ENCODE measurements at places on chromosomes 5 and 9. TPM values are rescaled to one million over a fixed set of nuclear protein-coding genes. Genes with fewer than 3 reads are reported as not detected.

The PHF24 gene
- total RNA-seq, result 93.3 TPM

The ELL2 gene
- 78.9 TPM for total RNA-seq

The AQP7 gene
- 37.6 TPM for total RNA-seq

The PTPN3 gene
- total RNA-seq, result 7.0 TPM

The DNAH5 gene
- total RNA-seq, result 5.1 TPM

The TMC1 gene
- total RNA-seq, result 5.4 TPM

The POU5F2 gene
- total RNA-seq, result 6.5 TPM

The CCDC192 gene
- total RNA-seq, result 7.8 TPM

The AGXT2 gene
- not detected for total RNA-seq

DNA sequence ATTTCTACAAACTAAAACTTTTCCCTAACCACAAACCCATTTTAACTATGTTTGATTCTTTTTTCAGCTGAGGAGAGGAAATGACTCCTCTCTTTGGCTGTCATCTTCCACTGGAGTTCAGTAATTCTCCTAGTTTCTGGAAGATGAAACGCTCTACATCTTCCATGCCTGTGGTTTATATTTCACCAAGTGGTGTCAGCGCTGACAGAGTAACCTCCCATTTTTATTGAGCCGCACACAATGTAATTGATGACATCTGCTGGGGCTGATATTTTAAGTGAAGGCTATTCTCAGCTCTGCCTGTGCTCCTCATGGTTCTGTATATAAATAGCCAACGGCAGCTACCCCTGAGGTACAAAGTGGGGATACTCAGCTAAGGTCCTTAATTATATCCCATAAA, 234.6 kb downstream of the SPOCK1 start:
- H3K4me3 ChIP-seq, result no peak overlapping the region

GRCh38 chr9:131306397-131307004, 17.0 kb downstream of the PLPP7 start:
- no peak overlapping the region for H3K4me3 ChIP-seq
- no peaks in the 10 kb centered on the region for H3K36me3 ChIP-seq
- DNase-seq, result no peak
- no peak overlapping the region for H3K27ac ChIP-seq

GRCh38 chr9:95457769-95458168, 59.0 kb downstream of the PTCH1 start:
- DNase-seq, result no peak
- no peak overlapping the region for H3K27ac ChIP-seq
- no peaks in the 10 kb centered on the region for H3K27me3 ChIP-seq
- no peak overlapping the region for H3K4me3 ChIP-seq
- peaks cover 18% of the 10 kb centered on the region for H3K4me1 ChIP-seq

DNA sequence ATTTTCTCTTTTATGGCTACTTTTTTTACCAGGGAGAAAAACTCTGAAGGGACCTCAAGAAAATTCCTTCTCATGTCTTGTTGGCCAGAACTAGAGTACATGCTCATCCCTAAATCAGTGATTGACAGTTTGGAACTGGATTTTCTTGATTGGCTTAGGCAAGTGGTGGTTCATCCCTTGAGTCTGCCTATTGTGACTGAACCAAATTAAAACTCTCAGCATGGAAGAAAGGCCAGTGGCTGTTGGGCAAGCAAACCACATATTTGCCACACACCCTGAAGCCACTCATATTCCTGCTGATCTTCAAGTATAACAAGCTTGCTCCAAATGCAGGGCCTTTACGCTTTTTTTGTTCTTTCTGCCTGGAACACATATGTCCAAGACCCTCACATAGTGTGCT, 7.2 kb upstream of the HOMER1 start:
- no peak overlapping the region for H3K4me3 ChIP-seq
- H3K27ac ChIP-seq, result no peak overlapping the region
- H3K27me3 ChIP-seq, result no peaks in the 10 kb centered on the region

GRCh38 chr9:122302237-122303093, 37.8 kb downstream of the MRRF start:
- H3K4me1 ChIP-seq, result no peaks in the 10 kb centered on the region
- H3K36me3 ChIP-seq, result no peaks in the 10 kb centered on the region
- H3K27me3 ChIP-seq, result no peaks in the 10 kb centered on the region
- no peak overlapping the region for H3K27ac ChIP-seq

- no peaks in the 10 kb centered on the region for H3K36me3 ChIP-seq
- H3K4me3 ChIP-seq, result no peak overlapping the region
- no peak overlapping the region for H3K27ac ChIP-seq
- DNase-seq, result no peak
- H3K27me3 ChIP-seq, result no peaks in the 10 kb centered on the region
Observed at GRCh38 chr5:106854922-106855321, 815.8 kb downstream of the EFNA5 start.

- H3K36me3 ChIP-seq, result no peaks in the 10 kb centered on the region
- no peak overlapping the region for H3K4me3 ChIP-seq
- DNase-seq, result no peak
- H3K27me3 ChIP-seq, result no peaks in the 10 kb centered on the region
- no peak overlapping the region for H3K27ac ChIP-seq
- H3K4me1 ChIP-seq, result no peaks in the 10 kb centered on the region
Observed at GRCh38 chr5:174083056-174083827, 37.7 kb downstream of the NSG2 start.

GRCh38 chr9:92438900-92439526, 14.7 kb upstream of the OMD start:
- H3K27me3 ChIP-seq, result no peaks in the 10 kb centered on the region
- H3K36me3 ChIP-seq, result no peaks in the 10 kb centered on the region
- DNase-seq, result no peak
- H3K4me3 ChIP-seq, result no peak overlapping the region
- no peak overlapping the region for H3K27ac ChIP-seq
- H3K4me1 ChIP-seq, result peaks cover 5% of the 10 kb centered on the region

GRCh38 chr5:14142202-14142826, 828 bp upstream of the TRIO start:
- H3K36me3 ChIP-seq, result no peaks in the 10 kb centered on the region
- peak overlapping the region; percentile 85 for H3K4me3 ChIP-seq
- H3K4me1 ChIP-seq, result peaks cover 24% of the 10 kb centered on the region
- H3K27ac ChIP-seq, result peak overlapping the region; percentile 97
- no peak for DNase-seq

- no peaks in the 10 kb centered on the region for H3K27me3 ChIP-seq
- no peak overlapping the region for H3K27ac ChIP-seq
- H3K4me1 ChIP-seq, result no peaks in the 10 kb centered on the region
Observed at GRCh38 chr9:116182876-116183275, 29.3 kb downstream of the PAPPA start.

DNA sequence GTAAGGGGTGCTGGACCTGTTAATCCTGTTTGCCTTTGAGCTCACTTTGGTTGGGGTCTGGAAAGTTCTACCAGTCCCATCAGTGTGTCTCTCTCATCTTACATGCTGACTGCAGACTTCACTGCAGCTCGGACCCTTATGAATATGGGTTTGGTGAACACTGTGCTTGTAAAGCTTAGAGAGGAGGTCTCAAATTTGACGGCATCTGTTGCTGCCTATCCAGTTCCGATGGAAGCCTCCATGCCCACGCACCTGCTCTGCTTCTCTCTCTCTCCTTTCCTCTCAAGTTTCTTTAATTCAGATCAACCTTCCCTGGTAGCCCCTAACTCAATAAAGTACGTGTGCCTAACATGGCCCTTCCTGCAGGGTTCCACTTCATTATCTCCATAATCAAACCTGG, 217.9 kb downstream of the HSPA4 start:
- DNase-seq, result no peak
- H3K27me3 ChIP-seq, result no peaks in the 10 kb centered on the region
- no peak overlapping the region for H3K27ac ChIP-seq

GRCh38 chr9:134291961-134292871, 34.0 kb upstream of the RXRA start:
- no peak overlapping the region for H3K27ac ChIP-seq
- no peak overlapping the region for H3K4me3 ChIP-seq
- no peaks in the 10 kb centered on the region for H3K27me3 ChIP-seq
- H3K36me3 ChIP-seq, result no peaks in the 10 kb centered on the region
- H3K4me1 ChIP-seq, result peaks cover 8% of the 10 kb centered on the region
